RPMI8226 (cell line): ENCODE measurements at places on chromosomes 2 and 18.

DNA sequence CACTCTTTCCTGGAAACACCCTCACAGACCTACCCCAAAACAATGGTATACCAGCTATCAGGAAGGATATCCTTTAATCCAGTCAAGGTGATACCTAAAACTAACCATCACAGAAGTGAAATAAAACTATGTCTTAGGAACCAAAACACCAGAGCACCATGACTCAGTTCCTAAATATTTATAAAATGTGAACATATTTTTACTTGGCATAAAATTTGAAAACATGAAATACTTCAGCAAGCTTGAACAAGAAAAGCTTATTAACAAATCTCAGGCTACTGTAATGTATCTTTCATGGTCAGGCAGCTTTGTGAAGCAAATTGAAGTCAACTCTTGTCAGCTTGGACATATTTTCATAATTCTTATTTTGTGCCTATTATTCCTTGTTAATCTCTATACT lies 440.8 kb upstream of the CDH20 start:
- DNase-seq, result no peak

DNA sequence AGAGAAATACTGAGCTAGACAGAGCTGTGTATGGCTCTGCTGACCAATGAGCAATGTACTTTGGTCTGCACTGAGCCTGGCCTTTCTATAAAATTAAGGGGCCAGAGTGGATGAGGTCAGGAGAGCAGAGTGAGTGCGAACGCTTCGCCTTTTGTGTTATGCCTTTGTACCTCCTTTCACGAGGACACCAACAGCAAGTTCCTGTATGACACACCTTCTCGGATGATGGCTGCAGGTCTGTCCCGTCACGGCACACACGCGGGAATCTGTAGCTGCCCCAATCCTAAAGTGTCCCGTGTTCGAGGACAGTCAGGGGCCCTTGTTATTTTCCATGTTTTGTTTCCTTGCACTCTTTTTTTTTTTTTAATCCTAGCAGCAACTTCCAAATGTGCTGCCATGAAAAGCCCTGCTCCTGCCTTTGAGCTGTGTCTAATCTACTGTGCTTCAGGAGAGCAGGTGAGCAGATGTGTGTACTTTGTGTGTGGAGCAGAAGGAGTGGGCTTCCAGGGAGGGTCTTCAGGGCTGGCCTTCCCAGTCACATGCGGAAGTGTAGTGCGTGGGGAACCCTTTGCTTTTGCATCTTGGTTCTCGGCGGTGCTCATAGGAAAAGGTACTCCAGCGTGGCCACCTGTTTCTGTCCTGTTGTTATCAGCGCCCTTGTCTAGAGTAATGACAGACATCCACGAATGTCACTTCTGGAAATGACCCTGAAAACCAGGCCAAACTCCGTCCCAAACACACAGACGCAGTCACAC lies 213.2 kb downstream of the NDUFA10 start:
- no peak for DNase-seq

GRCh38 chr2:85133751-85134254 lies 611 bp downstream of the TCF7L1 start:
- DNase-seq, result peak; percentile 22

DNA sequence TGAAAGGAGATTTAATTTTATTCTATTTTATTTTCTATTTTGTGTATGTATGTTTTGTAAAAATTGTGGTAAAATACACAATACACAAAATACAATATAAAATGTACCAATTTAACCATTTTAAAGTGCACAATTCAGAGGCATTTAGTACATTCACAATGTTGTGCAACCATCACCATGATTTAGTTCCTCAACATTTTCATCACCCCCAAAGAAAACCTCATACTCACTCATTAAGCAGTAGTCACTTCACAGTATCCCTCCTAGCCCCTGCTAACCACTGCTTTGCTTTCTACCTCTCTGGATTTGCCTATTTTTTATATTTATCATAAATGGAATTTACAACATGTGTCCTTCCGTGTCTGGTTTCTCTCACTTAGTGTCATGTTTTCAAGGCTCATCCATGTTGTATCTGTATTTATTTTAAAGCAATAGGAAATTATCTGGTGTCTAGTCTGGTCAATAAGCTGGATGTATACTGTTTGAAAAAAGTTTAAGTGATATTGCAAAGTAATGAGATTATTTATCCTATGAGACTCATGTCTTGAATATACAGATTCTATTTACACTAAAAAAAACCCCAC lies 77.9 kb upstream of the GLS start:
- DNase-seq, result no peak

DNA sequence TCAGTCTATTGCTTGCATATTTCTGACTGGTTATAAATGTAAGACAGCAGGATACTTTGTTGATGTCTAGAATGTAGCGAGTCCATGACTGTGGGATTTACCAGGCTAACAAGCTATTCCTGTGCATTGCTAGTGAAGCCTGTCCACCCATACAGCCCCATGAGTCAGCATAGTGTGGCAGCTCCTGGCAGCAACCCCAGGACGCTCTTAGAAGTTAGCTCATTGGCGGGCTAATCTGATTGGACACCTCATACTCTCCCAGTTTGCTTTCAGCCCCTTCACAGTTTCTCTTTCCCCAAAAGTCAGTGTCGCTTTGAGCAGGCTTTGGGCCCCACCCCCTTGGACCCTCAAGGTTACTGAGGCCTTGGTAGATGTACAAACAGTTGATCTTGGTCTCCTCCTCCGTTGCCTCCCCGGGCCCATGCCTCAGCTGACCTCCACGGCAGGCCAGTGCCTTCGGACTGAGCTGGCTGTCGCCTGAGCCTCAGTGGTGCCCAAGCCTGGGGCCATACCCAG lies 48.0 kb downstream of the COA5 start:
- no peak for DNase-seq

DNA sequence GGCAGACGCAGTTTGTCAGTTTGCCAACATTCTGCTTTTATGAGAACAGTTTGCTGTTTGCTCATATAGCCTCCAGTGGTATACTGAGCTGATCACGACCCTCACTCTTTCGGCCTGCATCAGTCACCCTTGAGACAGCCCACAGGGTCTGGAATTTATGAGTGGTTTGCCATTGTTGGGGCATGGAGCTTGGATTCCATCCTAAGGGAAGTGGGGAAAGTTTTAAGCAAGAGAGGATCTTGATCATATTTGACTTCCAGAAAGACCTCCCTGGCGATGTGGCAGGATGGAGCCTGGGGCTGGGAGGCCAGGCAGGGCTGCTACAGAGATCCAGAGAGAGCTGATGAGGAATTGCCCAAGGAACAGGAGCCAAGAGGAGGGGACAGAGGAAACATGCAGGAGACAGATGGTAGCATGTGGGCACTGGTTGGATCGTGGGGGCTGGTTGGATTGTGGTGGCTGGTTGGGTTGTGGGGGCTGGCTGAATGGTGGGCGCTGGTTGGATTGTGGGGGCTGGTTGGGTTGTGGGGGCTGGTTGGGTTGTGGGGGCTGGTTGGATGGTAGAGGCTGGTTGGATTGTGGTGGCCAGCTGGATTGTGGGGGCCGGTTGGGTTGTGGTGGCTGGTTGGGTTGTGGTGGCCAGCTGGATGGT lies 27.3 kb upstream of the GPR17 start:
- no peak for DNase-seq

DNA sequence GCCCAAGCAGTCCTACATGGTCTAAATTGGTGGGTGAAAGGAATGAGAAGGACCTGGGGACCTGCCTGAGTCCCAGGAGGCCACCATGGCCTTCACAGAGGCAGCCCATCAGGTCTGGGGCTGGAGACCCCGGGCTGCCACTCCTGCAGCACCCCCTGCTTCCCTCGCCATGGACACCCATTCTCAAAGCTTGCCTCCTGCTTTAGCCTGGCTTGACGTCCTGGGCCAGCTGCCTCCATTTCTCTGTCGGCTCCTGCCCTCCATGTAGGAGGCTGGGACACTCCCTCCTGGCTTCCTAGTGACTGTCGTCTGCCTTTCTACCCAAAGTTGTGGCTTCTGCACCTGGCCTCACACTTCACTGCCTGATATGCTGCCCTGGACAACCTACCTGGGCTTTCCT lies 198.6 kb downstream of the FAM210A start:
- no peak for DNase-seq

- DNase-seq, result no peak
Observed at GRCh38 chr2:47109007-47109375, 46.1 kb downstream of the STPG4 start.

GRCh38 chr2:200422532-200423261 lies 87.2 kb downstream of the KCTD18 start:
- no peak for DNase-seq

DNA sequence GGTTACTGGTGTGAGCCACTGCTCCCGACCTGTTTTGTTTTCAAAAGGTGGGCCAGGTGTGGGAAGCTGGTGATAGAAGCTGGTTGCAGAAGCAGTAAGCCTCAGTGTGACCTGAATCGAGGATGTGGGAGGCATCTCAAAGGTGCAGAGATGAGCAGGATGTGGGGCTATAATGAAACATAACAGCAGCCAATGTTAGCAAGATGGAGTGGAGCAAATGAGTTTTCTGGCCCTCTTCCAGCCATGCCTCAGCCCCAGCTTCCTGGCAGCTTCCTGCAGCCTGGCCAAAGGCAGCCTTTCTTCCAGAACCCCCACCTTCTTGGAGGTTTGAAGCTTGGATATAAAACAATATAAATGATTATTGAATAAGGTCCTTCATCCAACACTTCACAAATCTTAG lies 184.8 kb downstream of the NCK2 start:
- DNase-seq, result peak; percentile 80

GRCh38 chr2:156659694-156660093 lies 223.5 kb downstream of the GPD2 start:
- no peak for DNase-seq

DNA sequence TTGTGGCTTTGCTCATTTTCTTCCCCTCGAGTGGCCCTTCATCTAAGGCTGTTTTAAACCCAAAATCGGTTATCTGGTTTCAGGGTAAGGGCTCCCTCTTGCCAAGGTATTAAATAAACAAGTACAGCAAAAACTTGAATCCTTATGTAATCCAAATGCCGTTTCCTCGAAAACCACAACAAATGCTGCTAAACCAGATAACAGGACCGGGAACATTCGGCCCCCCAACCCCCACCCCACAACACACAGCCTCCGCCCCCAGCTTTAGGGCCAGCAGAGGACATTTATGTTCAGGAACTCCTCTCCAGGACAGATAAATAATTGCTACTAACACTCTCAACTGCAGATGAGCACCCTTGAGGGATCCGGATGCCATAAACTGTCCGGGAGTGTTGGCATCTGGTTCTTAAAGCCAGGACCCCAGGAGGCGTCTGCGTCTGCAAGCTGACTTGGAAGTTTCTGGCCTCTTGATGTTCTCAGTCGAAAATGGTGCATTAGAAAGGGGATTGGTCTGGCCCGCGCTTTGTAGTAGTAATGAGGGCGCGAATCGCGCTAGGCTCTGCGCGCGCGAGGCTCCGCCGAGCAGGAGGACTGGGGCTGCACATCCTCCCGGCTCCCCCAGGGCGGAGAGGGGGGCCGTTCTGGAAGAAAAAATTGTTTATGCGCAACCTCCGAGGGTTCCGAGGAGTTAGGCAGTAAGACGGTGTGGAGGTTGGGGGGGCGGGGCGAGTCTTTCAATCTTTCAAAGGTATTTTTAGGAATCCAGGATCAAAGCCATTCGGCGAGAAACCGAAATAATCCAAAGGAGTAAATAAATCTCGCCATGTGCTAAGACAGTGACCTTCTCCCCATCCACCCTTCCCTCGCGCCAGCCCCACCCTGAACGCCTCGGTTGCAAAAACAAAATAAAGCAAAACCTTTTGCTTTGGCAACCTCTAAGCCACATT lies 3.9 kb upstream of the ID2 start:
- peak; percentile 12 for DNase-seq
